ENCODE measurements at places on chromosomes 2 and 18.

DNA sequence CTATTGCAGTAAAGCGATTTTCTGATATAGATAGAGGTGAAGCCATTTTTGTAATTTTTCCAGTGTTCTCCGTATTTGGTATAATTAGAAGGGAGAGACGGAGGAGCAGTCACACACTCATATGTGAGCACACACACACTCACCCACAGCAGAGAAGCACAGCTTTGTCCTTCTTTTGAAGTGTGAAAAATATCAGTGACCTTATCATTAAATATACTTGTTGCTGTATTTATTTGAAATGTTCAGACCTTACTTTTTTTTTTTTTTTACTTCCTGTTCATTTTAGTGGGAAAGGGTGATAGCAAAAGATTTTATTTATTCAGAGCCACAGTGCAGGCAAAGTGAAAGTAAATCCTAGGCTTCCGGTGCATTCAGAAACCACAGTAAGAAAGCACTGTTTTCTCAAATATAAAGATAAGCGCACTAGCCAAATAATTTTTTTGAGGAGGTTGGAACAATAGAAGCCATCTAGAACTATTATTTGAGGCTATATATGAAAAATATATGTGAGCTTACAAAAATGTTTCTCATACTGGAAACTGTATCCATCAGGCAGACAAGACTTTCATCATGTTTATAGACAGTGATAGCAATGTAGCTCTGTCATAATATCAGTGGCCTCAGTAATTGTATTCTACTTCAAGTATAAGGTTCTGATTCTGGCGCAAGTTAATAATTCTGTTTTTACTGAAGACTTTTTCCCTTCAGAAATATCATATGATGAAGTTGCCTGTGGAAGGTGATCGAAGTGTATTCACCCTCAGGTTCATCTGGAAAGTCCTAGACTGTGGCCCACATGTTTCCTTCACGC is 37.2 kb downstream of the TSHZ1 start:
- DNase-seq, result no peak

- DNase-seq, result peak; percentile 1
These were observed 154.6 kb downstream of the ANKRD36 start for GRCh38 chr2:97267411-97268074.

GRCh38 chr18:13221869-13222855 is 3.6 kb downstream of the LDLRAD4 start:
- DNase-seq, result no peak

- no peak for DNase-seq
These were observed 36.3 kb downstream of the IRS1 start for GRCh38 chr2:226763320-226763719.

GRCh38 chr18:38971881-38972280 is 1406.3 kb upstream of the CELF4 start:
- DNase-seq, result no peak

GRCh38 chr2:237943395-237944094 is 23.3 kb upstream of the UBE2F start:
- no peak for DNase-seq

DNA sequence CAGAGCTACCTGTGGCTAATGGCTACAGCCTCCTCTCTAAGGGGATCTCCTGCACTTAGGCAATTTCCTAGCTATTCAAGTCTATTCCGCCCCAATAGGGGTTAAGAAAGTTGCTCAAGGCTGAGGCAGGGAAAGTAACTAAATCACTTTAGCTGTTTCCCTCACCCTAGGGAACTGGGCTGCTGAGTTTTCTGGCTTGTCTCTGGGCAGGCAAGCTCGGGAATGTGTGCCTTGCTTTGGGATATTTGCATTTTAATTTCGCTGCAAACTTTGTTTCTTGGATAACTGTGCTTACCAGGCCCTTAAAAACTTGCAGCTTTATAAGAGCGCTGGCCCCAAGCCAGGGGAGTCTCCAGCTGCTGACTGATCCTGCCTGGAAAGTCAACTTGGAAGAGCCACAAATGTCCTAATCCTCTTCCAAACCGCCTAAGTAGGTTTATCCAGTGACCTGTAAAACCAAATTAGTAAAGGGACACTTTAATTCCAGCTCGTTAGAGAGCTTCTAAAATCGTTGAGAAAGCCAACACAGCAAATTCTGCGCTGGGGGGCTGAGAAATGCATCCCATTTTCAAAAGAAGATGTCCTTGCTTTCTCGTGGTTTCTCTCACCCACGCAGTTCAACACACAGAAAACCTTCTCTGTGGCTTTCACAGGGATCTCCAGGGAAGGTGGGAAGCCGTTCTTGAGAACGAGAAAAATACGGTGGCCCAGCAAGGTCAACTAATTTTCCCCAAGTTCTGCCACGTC is 59.5 kb upstream of the SP3 start:
- peak; percentile 80 for DNase-seq

DNA sequence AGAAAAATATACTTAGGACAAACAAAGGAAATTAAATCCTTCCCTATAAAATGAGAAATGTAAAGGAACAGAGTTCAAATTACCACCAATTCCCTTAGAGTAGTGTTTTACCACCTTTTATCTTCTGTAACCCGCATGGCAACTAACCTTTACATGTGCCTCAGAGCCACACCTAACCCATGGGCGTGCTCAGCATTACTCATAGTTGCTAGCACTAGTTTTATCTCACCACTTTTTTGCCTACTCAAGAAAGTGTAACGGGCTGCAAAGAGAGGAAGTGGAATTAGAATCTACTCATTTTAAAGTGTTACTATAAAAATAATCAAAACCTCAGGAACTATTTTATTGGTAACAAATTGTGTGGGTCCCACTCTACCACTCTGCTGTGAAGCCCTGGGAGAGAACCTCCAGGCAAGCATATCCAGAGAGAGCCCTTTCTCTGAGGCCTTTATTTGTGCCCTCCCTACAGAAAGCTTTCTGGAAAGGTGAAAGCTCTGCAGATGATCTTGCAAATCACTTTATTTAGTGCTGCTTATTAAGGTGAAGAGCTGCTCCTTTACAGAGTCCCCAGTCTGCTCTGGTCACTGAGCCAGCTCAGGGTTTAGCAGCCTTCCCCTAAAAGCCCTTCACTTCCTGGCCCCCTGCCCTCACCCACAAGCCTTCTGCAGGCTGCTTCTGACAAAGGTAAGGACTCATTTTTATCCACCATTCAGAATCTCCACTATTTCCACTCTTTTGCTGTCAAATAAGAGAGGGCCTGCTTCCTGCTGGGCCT is 98.8 kb downstream of the TRABD2A start:
- no peak for DNase-seq

DNA sequence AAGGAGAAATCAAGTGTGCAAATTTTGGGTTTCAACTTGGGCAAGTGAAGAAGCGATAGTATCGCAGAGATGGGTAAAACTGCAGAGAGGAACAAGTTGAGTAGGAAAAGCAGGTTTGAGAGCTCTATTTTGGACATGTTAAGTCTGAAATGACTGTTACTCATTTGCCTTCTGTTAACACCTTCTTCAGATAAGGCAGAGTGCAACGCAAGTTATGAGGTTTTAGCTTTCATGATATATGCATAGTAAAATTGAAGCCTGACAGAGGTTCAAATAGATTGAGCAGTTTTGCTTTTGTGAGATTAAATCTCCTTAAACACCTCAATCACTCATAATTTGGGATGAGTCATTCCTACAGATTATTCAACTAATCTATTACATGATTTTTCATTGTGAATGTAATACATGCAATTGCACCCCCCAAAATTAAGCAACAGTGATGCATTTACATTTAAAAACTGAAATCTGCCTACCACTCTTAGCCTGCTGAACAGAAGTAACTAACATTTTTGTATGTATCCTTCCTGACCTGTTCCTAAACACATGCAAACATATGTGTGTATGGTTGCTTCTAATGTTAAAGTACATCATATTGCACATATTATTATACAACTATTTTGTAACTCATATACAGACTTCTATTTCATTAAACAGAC is 575.4 kb downstream of the ARHGAP15 start:
- no peak for DNase-seq

- no peak for DNase-seq
These were observed 72.8 kb upstream of the LDLRAD4 start for GRCh38 chr18:13145636-13146190.

GRCh38 chr2:32356681-32357317 is at the start of gene BIRC6:
Gene BIRC6, plus strand, starts transcription at chr2:32357023. Its CDS starts 139 bp downstream, at chr2:32357162.
- DNase-seq, result peak; percentile 98

DNA sequence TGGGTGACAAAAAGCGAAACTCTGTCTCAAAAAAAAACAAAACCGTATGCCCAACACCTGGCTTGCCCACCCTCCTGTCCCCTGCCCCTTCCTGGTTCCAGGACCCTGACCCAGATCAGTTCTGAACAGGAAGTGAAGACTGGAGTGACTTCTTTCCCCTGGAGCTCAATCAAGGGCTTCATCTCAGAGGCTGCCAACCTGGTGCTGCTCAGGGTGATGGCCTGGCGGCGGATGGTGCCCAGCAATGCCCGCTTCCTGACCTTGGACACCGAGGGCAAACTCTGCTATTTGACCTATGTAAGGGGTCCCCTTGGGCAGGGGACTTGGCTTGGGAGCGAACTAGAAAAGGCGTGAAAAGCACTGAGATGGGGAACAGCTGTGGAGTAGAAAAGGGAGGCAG is 5.9 kb downstream of the CATIP start:
- DNase-seq, result no peak

GRCh38 chr2:8296306-8296705 is 385.6 kb upstream of the ID2 start:
- no peak for DNase-seq

DNA sequence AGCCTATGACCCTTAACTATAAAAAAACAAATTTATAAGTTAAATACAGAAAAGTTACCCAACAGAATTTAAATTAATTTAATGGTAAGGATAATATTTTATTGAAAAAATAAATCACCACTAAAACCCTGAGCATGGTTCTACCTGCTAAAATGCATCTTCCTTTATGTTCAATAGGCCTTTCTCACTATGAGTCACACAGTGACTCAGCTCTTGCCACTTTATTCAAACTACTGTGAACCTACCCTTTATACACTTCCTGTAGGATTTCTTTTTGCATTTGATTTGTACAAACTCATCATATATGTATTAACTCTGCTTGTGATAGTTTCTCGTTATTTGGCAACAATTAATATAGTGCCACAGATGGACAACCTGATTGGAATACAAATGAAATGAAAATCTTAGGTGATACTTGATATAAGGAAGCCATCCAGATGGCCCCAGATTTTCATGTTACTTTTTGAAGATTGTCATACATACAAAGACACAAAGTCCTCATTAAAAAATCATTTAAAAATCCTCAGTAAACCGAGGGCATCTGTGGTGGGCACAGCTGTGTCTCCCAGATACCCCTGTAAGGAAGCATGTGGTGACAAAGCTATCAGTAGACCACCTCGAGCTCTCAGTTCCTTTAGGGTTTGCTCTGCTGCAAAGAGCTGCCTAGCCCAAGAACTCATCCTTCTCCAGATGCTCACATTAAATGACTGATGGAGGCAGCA is 55.2 kb upstream of the COBLL1 start:
- no peak for DNase-seq

GRCh38 chr2:11998626-11999378 is 252.4 kb downstream of the LPIN1 start:
- DNase-seq, result no peak

DNA sequence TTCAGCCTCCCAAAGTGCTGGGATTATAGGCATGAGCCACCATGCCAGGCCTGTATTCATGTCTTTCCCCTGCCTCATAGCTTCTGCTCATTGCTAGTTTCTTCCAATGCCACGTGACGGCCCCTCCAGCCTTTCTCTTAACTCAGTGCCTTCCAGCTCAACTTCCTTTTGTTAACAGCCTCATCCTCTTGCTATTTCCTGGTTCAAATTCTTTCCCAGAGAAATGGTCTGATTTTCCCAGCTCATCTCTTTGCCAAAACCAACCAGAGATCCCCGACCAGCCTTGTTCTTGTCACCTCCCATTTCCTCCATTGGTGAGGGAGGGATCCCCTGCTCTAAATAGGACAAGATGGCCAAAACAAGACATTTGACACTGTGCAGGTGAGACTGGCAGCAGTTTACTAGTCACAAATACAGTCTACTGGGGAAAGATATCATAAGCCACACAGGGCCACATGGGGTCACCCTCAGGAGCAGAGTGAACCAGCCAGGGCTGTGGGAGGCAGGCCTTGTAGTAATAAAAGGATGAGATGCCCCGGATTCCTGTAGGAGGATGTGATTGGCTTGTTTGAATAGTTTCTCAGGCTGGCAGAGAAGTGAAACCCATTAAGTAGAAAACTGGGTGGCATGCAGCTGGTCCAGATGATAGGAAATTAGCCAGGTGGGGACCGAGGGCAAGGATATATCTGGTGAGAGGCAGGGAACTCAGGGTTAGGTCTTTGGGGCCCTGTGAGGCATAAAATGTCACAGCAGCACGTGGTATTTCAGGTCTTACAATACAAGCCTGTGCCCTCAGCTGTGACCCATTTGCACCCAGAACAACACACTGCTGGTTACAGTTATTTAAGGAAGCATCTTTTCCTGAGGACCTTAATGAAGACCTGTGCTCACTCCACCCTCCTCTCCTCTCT is 6.4 kb downstream of the CD207 start:
- DNase-seq, result no peak

GRCh38 chr2:98771721-98772524 is 41.0 kb upstream of the MGAT4A start:
- DNase-seq, result no peak

DNA sequence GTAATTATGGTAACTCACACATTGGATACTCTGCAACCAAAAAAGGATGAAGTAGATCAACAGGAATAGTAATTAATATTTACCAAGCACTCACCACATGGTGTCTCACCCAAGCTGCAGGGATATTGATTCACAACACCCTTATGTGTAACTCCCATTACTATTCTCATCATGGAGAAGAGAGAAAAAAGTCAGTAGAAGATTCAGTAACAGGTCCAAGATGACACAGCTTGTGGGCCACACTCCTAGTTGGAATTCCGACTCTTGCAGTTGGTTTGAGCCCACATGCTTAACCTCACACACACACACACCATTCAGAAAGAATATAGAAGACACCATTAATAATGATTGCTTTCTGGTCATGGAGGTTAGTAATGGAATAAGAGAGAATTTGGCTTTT is 1.7 kb upstream of the MLPH start:
- no peak for DNase-seq

- no peak for DNase-seq
These were observed 59.0 kb downstream of the PXDN start for GRCh38 chr2:1685078-1685956.

- DNase-seq, result no peak
These were observed 338.4 kb downstream of the ZNF804A start for GRCh38 chr2:184936761-184937160.

GRCh38 chr2:60652832-60653340 is 99.4 kb upstream of the BCL11A start:
- DNase-seq, result no peak

Data from neural progenitor cell (in vitro differentiated cells).